ENCODE measurements at places on chromosomes 5 and 9.

DNA sequence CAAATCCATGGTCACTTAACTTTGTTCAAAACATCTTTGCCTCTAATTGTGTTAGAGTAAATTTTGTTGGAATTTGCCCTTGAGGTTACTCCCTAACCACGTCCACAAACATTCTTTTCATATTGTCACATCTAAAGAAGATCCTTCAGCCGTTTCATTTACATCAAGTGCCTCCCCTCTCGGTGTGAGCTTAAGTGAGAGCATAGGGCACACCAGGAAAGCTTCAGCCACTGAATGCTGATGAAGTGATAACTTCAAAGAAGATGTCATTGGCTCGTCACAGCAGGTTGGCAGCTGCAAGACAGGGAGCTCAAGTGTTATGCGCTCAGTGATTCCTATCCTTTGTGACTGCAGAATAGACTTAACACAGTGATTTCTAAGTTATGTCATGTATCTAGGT is 49.6 kb upstream of the ADAMTS19 start:
- no peak for DNase-seq

GRCh38 chr5:150503386-150503785 is 4.5 kb upstream of the NDST1 start:
- DNase-seq = no peak

DNA sequence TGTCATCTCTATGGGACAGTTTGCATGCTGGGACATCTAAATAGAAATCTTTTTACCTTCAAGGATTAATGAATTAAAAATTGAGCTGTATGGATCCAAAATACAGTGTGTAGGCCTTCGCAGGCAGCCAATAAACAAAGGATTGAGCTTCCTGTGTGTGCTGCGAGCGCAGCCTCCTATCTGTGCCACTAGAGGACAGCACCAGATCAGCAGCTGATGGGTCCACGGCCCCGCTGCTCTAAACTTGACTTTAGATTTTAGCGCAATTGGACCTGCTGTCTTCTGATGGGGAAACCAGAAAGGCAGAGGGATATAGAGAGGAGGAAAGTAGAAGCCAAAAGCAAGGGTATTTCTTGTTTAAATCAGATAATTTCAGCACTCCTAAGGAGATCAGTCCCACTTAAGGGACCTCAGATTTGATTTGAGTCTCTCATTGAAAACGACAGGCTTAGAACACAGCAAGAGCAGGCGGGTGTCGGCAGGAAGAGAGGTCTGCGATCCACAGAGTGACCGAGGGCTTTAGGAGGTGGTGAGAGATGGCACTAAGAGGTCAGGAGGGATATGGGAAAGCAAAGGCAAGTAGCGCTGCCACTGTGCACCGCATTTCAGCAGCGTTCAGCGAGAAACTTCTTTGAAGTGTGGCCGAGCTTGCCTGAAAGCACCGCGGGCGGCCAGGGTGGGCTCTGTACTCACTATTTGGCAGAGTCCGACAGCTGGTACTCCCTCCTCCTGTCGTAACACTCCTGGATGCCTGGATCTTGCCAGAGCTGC is 214.3 kb downstream of the GNA14 start:
- peak; percentile 58 for DNase-seq

DNA sequence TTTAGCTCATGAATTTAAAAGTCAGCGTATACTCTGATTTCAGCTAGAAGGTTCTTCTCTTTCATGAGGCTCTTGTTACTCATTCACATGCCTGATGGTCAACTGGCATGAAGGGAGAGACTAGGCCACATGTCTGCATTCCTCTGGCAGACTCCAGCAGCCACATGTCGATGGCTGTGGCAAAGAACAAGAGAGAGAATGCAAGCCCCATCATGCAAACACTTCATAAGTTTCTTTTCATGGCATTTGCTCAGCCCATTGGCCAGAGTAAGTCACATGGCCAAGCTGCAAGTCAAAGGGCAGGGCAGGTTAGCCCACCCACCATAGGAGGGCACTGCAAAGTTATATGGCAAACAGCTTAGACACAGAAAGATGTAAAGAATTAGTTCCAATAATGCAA is 5.4 kb downstream of the KCNV2 start:
- DNase-seq = no peak

GRCh38 chr5:146369691-146370090 is 31.1 kb downstream of the POU4F3 start:
- no peak for DNase-seq

GRCh38 chr9:35944841-35945240 is 13.1 kb downstream of the OR2S2 start:
- DNase-seq = no peak

DNA sequence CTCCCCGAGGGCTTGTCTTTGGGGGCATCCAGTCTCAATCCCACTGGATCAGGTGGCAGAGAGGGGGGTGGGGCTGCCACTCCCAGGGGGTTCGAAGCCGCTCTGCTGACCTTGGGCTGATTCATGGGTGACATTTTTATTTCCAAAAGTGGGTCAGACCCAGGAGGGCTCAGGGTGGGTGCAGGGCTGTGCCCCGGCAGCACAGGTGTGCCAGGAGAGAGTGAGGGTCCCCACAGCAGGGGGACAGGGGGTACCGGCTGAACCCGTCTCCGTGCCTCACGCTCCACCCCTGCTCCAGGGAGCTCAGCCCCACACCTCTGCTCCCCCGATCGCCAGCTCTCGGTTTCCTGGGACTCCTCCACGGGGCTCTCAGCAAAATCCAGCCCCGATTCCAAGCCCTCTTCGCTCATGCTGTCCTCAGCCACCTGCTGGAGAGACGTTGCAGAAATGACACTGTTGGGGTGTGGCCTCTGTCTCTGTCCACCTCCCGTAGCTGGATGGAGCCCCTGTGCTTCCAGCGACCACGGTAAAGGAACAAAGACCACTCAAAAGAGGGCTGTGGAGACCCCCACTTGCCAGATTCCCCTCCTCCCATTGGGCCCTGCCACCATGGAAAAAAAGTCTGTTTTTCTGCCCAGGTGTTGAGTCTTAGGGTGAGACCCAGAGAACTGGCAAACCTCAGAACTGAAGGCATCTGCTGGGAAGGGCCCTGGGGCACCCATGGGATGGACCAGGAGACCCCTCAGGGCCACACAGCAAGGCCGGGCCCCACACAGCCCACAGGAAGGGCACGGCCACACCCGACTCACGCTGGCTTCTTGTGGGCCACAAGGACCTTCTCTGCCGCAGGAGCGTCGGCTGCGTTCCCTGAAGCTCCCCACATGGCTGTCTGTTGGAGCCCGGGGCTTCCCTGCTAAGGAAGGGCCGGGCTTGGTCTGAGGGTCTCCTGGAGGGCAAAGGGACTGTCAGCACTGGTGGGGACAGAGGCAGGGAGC is 10.6 kb upstream of the QSOX2 start:
- no peak for DNase-seq

DNA sequence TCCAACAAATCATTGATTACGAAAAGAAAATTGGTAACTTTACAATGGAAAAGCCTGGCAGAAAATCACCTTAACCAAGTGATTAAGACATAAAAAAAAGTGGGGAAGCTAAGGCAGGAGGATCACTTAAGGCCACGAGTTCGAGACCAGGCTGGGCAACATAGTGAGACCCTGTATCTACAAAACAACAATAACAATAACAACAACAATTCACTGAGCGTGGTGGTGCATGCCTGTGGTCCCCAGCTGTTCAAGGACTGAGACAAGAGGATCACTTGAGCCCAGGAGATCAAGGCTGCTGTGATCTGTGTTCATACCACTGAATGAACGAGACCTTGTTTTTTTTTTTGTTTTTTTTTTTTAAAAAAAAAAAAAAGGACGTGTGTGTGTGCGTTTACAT is 21.3 kb downstream of the PTBP3 start:
- DNase-seq = no peak

GRCh38 chr5:141260458-141261237 is 15.5 kb downstream of the PCDHB15 start:
- DNase-seq = no peak

- DNase-seq = peak; percentile 52
Measured at GRCh38 chr9:99231711-99232110, 9.6 kb downstream of the SEC61B start.

DNA sequence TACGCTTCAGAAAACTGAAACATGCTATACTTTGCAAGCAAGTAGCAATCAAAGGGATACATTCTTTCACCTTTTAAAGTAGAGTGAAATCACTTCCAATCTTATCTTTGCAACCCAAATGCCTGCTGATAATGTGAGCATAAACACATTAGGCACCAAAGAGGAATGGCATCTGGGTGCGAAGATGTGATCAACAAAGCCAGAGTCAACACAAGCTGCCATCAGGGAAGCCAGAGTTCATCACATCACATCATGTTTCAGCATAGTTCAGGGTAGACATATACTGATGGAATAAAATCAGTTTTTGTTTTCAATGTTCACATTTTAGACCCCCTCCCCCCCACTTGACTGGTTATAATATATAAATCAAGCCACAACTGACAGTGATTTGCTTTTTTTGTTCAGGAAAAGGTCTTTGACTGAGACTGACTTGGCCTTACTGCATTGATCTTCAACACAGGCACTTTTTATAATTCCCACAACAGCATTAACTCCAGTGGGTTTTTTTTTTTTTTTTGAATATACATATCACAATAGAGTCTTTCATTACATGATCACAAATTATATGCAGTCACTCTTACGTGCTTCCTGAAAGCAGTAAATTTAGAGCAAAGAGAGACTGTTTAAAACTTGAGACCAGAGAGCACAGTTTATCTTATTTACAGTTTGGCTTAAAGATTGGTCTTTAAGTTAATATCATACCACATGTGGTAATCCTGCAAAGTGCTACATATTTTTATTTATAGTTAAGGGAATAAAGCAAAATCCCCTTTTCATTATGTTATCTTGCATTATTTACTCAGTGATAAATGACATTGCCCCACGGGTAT is 20.3 kb downstream of the AOPEP start:
- DNase-seq = no peak

- no peak for DNase-seq
Measured at GRCh38 chr5:145872486-145872885, 328 bp downstream of the GRXCR2 start.

- no peak for DNase-seq
Measured at GRCh38 chr9:130823435-130823834, 11.6 kb upstream of the ABL1 start.

- no peak for DNase-seq
Measured at GRCh38 chr5:132498152-132498551, 7.6 kb upstream of the IRF1 start.

GRCh38 chr5:170573114-170573513 is 69.3 kb downstream of the KCNIP1 start:
- DNase-seq = no peak

GRCh38 chr9:27276193-27277030 is 20.5 kb downstream of the EQTN start:
- no peak for DNase-seq

DNA sequence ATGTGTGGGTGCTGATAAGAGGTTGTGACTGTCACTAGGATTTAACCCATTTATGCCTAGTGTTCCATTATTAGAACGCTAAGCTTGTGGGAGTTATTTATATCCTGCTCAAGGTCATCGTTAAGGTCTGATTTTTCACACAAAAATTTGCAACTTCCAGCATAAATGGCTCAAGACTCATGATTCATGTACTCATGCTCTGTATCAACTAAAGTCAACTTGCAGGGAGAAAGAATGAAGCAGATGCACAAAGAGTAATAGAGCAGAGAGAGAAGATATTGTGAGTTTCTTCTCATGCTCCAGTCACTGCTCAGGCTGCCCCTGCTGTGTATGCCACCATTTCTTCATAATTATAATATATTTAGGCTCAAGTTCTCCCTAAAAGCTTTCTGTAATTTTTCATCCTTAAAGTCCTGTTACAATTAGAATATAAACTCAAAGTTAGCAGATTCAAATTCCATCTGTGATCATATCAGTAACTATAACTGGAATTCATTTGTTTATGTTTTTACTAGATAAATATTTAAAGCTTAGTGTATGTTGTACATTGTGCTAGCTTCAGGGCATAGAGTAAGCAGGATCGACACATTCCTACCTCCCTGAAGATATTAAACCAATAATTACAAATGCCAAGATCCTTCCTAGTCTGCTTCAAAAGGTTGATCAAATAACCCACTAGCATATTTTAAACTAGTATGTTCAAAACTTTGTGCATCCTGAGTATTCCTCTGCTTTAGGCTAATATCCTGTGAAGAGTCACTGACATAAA is 136.7 kb downstream of the NUDT12 start:
- DNase-seq = no peak

DNA sequence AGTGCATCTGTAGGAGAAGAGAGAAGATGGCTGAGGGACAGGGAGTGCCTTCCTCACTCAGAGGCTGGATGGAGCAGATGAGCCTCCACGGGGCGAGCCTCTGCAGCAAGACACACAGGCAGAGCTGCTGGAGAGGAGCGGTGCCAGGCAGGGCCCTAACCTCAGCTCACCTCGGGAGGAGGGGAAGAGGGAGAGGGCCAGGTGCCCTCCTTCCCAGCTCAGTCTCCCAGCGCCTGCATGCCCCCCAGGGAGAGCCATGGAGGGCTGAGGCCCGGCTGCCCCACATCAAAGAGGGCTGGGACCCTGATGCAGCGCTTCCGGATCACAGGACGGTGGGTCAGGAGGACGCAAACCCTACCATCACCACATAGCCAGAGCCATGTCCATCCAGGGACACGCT is 13.6 kb upstream of the SPATA31E1 start:
- DNase-seq = no peak

DNA sequence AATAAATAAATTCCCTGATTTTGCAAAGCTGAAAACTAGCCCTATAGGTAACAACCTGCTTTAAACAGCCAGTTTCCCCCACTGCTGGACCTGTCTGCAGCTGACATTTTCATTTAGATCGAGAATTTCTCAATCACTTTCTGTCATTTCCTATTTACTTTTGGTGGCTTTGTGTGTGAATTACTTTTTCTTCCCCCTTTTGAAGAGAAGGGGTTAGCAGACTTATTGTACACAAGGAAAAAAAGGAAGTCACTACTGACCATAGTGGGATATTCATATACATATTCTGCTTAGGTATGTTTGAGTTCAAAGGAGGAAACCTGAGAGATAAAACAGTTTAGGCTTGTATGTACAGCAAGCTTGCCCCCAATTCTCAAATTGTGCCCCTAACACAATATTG is 27.0 kb upstream of the IFNB1 start:
- DNase-seq = no peak

GRCh38 chr9:28820741-28821140 is 1247.5 kb upstream of the C9orf72 start:
- no peak for DNase-seq

- no peak for DNase-seq
Measured at GRCh38 chr9:131714161-131714646, 25.7 kb downstream of the RAPGEF1 start.

- DNase-seq = no peak
Measured at GRCh38 chr5:112616812-112617547, 120.7 kb upstream of the APC start.

- DNase-seq = no peak
Measured at GRCh38 chr5:36741128-36741527, 134.7 kb downstream of the SLC1A3 start.

DNA sequence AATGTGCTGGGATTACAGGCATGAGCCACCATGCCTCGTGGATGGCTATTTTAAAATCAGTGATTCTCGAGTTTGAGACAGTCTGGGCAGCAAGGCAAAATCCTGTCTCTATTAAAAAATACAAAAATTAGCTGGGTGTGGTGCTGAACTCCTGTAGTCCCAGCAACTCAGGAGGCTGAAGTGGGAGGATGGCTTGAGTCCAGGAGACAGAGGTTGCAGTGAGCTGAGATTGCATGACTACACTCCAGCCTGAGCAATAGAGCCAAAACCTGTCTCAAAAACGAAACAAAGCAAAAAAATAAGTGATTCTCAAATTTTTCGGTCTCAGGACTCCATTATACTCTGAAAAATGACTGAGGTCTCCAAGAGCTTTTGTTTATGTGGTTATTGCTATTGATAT is 47.9 kb upstream of the HSPA9 start:
- DNase-seq = no peak
